Activated naive CD4-positive, alpha-beta T cell treated with anti-CD3 and anti-CD28 coated beads, Interleukin-2, amount 50 U/mL, for 16 hours (primary cell): ENCODE measurements at places on chromosomes 1 and 21.

- DNase-seq, result no peak
Measured at GRCh38 chr1:205068457-205069040, 15.7 kb downstream of the TMEM81 start.

DNA sequence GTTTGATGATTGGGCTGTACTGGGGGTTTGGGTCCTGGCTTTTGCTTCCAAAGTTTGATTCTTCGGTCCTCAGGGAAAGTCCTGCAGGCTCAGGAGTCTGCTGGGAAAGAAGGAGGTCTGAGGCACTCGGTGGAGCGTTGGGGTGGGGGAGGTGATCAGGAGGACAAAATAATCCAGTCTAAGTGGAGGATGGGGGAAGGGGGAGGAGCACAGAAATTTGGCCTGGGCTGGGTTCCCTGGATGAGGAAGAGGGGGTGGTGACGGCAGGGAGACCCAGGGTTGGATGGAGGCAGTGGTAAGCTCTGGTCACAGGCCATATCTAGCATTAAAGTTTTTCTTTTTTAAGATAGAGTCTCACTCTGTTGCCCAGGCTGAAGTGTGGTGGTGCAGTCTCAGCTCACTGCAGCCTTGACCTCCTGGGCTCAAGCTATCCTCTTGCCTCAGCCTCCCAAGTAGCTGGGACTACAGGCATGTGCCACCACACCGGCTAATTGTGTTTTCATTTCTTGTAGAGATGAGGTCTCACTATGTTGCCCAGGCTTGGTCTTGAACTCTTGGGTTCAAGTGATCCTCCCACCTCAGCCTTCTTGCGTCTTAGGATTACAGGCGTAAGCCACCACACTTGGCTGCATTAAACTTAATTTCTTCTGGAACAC lies 6.8 kb downstream of the SH2D2A start:
- no peak for DNase-seq

DNA sequence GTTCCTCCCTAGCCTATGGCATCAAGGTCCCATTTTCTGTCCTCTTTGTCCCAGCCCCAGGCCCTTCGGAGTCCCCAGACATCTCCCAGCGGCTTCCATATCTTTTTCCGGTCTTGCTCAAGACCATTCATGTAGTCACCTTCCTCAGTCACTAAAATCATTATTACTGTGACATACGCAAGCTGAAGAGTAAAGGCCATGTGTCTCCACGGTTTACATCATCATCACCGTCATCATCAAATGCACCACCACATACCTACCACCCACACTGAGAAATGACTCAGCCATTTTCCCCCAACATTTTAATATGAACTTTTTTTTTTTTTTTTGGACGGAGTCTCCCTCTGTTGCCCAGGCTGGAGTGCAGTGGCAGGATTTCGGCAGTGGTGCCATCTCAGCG lies 43.4 kb downstream of the FHAD1 start:
- no peak for DNase-seq

GRCh38 chr1:75234562-75234961 lies 100.4 kb downstream of the LHX8 start:
- no peak for DNase-seq

GRCh38 chr1:223621312-223621734 lies 44.2 kb downstream of the CAPN8 start:
- no peak for DNase-seq
